Left ventricle myocardium inferior (tissue), 1 donor: ENCODE measurements at places on chromosomes 11 and 22. TPM values are rescaled to one million over a fixed set of nuclear protein-coding genes. Genes with fewer than 3 reads are reported as not detected.
A peak's percentile ranks its signal among the peaks of the same experiment; 100 is the strongest.

LMO1 gene
- total RNA-seq: 2.3 TPM

- peaks cover 98% of the 10 kb centered on the region for H3K36me3 ChIP-seq
- no peaks in the 10 kb centered on the region for H3K4me1 ChIP-seq
- no peak overlapping the region for H3K4me3 ChIP-seq
- no peak for DNase-seq
- H3K27me3 ChIP-seq: no peaks in the 10 kb centered on the region
These were observed 52.0 kb upstream of the CHRNA10 start for GRCh38 chr11:3723014-3723708.

OR8K3 gene
- not detected for total RNA-seq

- no peak for DNase-seq
- peak overlapping the region; percentile 59 for H3K27ac ChIP-seq
- H3K4me1 ChIP-seq: peaks cover 55% of the 10 kb centered on the region
- H3K27me3 ChIP-seq: no peaks in the 10 kb centered on the region
These were observed 29.8 kb downstream of the SREBF2 start for GRCh38 chr22:41862530-41863266.

DNA sequence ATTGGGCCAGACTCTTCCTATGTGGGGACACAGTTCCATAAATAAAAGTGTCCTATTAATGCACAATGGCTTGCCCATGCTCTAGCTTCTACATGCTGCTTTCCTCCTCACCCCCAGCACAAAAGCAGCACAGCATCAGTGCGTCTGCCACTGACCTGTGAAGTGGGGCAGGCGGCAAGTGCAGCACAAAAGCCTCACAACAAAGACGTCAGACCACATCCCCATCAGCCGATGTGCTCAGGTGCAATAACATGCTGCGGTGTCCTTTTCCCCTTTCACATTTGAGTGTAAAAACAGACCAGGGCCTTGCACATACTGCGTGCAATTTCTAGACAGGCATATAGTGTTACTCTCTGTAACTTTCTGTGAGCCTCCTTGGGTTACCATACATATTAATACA is 12.8 kb downstream of the DKK3 start:
- no peak overlapping the region for H3K27ac ChIP-seq
- H3K4me1 ChIP-seq: peaks cover 35% of the 10 kb centered on the region
- H3K4me3 ChIP-seq: no peak overlapping the region
- H3K36me3 ChIP-seq: peaks cover 52% of the 10 kb centered on the region
- no peaks in the 10 kb centered on the region for H3K27me3 ChIP-seq

TEX54 gene
- total RNA-seq: not detected

TMEM45B gene
- total RNA-seq: not detected

DNA sequence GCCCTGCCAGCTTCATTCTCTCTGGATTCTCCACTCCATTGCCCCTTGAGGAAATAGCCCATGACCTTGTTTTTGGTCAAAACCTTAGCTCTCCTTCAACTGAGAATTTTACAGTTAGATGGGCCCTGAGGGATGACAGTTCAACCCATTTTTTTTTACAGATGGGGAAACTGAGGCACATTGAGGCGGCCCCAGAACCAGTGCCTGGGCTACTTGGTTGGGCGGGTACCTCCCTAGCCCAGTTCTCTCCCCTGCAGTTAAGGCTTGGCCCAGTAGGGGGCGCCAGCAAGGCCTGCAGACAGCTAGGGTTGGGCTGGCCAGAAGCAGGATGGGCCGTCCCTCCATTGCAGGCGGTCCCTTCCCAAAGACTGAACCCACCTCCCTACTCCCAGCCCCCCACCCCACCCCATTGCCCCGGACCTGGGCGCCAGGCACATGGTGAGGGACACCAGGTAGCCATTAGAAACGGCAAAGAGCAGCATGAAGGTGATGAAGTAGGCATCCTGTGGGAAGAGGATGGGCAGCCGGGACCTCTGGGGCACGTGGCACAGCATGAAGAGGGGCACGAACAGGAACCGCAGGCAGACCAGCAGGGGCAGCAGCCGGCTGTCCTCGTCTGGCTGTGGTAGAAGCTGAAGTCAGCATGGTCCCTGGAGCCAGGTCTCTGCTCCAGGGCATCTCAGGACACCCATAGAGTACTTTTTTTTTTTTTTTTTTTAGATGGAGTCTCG is 7.6 kb downstream of the SLC29A2 start:
- H3K4me1 ChIP-seq: peaks cover 9% of the 10 kb centered on the region
- peaks cover 8% of the 10 kb centered on the region for H3K36me3 ChIP-seq

- no peaks in the 10 kb centered on the region for H3K4me1 ChIP-seq
- H3K27ac ChIP-seq: no peak overlapping the region
- H3K36me3 ChIP-seq: peaks cover 4% of the 10 kb centered on the region
- H3K27me3 ChIP-seq: no peaks in the 10 kb centered on the region
These were observed 96.1 kb downstream of the PRR5L start for GRCh38 chr11:36392196-36392595.

HTATIP2 gene
- 17.4 TPM for total RNA-seq

GRCh38 chr11:6196396-6196795 is 2.6 kb upstream of the OR52W1 start:
- H3K27me3 ChIP-seq: no peaks in the 10 kb centered on the region
- no peak overlapping the region for H3K4me3 ChIP-seq
- DNase-seq: no peak

TENM4 gene
- total RNA-seq: 0.63 TPM

DNA sequence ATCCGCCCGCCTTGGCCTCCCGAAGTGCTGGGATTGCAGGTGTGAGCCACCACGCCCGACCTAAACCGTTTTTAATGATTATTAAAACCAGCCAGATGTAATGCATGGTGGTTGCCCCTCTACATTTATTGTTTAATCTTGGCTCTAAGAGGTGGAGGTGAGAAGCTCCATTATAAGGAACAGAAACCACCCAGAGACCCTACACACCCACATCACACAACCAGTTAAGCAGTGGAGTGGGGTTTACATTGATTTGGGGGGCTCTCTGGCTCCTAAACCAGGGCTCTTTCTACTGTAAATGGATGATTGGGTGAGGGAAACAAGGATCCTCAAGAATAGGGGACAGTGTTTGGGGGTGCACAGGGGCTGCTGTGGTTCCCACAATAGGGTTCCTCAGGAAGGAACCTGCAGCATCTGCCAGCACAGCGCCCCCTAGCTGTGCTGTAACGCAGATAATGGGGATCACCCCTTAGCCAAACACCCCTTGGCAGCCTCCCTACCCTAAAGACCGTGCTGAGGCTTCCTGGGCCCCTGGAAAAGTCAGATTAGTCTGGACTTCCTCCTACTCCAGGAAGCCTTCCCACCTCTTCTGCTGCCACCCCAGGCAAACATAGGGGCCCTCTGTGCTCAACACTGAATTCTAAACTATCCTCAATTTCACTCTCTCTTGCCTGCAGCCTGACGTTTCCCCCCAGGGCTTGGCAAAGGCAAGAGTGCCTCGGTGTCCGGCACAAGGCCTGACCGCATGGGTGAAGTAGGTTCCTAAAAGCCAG is 2.4 kb downstream of the MPST start:
- no peaks in the 10 kb centered on the region for H3K27me3 ChIP-seq
- peak overlapping the region; percentile 59 for H3K27ac ChIP-seq
- no peak overlapping the region for H3K4me3 ChIP-seq
- peaks cover 94% of the 10 kb centered on the region for H3K4me1 ChIP-seq

GRCh38 chr11:9203691-9204311 is 61.3 kb downstream of the DENND5A start:
- no peak overlapping the region for H3K4me3 ChIP-seq
- H3K27ac ChIP-seq: peak overlapping the region; percentile 10
- DNase-seq: no peak

RASL10A gene
- total RNA-seq: 1.4 TPM

DNA sequence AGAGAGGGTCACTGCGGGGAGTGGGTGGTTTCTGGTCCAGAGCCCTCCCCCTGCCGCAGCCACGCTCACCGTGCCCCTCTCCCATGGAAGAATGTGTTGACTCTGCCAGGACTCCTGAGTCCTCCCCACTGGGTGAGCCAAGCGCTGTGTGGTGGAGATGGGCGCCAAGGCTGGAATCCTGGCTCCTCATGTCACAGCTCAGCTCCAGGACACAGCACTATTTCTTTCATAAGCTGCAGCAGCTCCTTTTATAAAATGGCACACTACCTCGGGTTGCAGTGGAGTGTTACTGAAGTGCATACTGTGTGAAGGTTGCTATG is 83.9 kb downstream of the FEZ1 start:
- peaks cover 20% of the 10 kb centered on the region for H3K4me1 ChIP-seq
- H3K36me3 ChIP-seq: no peaks in the 10 kb centered on the region
- H3K27ac ChIP-seq: no peak overlapping the region
- H3K4me3 ChIP-seq: no peak overlapping the region

DNA sequence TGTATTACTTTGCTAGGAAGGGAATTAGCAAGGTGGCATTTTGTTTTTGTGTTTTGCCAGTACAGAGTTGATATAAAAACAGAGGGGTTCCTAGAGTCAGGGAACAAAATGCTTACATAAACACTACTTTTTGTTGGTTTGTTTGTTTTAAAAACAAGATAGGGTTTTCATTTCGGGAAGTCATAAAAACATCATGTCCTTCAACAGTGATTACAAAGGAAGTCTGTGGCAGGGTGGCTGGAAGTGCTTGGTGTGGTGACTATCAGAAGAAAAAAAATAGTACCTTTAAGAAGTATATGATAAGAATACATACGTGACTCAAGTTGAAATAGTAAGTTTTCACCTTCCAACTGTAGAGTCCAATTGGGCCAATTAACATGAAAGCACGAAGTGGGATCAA is 1.2 kb upstream of the IL18 start:
- H3K27ac ChIP-seq: no peak overlapping the region
- no peaks in the 10 kb centered on the region for H3K4me1 ChIP-seq
- H3K36me3 ChIP-seq: no peaks in the 10 kb centered on the region
- H3K27me3 ChIP-seq: no peaks in the 10 kb centered on the region
- no peak overlapping the region for H3K4me3 ChIP-seq

GRCh38 chr22:50422961-50423815 is 51.6 kb downstream of the SBF1 start:
- DNase-seq: no peak
- no peak overlapping the region for H3K4me3 ChIP-seq
- no peak overlapping the region for H3K27ac ChIP-seq
- no peaks in the 10 kb centered on the region for H3K27me3 ChIP-seq
- peaks cover 99% of the 10 kb centered on the region for H3K36me3 ChIP-seq

DNA sequence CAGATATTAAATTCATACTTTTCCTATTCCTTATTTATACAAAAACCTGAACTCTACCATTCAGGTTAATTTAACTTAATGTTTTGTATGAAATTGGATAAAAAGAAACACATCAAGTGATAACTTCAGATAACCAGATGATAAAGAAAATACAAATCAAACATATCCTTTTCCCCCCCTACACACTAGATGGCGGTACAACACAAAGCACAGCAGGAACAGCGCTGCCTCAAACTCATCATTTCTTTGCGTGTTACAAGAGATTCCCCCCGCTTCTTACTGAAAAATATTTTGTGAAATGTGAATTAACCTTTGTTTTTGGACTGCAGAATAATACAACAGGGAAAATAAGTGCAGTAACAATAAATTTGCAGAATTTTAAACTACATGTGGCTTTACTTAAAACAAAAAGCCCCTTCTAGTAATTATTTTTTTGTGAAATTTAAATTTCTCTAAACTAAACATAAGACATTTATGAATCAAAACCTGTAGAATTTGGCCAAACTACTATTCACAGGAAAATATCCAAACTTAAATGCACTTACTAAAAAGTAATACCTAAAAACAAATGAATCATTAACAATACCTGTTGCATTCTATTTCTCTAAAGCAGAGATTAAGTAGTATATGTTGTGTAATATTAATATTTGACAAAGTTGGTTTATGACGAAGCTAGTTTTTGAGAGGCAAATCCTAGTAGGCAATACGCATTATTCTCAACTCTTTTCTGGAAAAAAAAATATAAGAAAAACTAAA is 74.4 kb downstream of the ARHGAP32 start:
- H3K36me3 ChIP-seq: no peaks in the 10 kb centered on the region
- H3K4me1 ChIP-seq: no peaks in the 10 kb centered on the region
- DNase-seq: no peak
- no peak overlapping the region for H3K27ac ChIP-seq
- no peak overlapping the region for H3K4me3 ChIP-seq

DNA sequence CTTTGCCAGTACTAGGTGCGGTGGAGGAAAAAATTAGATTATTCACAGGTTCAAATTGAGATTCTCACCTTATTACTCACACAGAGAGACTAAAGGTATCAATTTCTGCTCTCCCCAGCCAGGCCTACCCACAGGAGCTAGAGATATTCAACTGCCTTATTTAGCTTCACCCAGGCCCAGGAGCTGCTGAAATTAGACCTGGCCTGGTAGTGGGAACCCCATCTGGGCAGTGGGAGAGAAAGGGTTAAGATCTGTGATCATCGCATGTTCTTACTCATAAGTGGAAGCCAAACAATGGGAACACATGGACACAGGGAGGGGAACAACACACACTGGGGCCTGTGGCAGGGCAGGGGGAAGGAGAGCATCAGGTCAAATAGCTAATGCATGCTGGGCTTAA is 20.9 kb upstream of the MICAL2 start:
- H3K27me3 ChIP-seq: no peaks in the 10 kb centered on the region
- DNase-seq: no peak

- DNase-seq: no peak
- H3K36me3 ChIP-seq: no peaks in the 10 kb centered on the region
- H3K4me1 ChIP-seq: peaks cover 28% of the 10 kb centered on the region
- H3K4me3 ChIP-seq: no peak overlapping the region
These were observed 31.9 kb downstream of the RRAS2 start for GRCh38 chr11:14327116-14327515.

DNA sequence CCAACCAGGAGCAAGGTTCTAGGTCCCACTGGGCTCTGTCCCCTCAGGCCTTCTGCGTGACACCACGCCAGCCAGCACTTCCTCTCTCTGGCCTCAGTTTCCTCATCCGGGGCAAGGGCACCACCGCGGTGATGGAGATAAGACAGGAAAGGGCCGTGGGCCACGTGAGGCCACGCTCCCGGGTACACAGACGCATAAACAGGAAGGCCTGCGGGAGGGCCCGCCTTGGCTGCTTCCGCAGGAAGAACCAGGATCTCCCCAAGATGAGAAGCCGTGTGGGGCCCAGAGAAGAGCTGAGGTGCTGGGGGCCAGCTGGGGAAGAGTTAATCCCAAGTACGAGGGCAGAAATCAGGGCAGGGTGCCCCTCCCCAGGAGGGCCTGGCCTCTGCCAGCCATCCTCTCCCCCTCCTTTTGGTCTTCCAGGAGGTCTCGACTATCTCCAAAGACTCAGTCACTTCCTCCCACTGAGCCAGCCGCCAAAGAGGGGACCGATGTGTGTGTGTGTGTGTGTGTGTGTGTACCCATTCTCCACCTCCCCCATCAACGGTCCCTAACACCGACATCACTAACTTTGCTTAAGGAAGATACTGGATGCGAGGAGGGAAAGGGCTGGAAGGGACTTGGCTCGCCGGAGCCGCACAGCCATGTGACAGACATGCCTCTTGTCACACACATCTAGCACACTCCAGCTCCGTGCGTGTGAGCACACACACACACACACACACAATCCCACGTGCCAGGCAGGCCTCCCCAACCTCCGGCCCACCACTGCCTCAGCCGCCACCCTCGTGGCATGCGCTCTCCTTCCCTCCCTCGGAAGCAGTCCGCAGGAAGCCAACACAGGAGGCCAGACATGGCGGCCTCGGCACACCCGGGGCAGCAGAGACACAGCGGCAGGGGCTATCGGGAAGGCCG is 1.4 kb downstream of the MFNG start:
- H3K27me3 ChIP-seq: peaks cover 28% of the 10 kb centered on the region
- H3K36me3 ChIP-seq: no peaks in the 10 kb centered on the region
- H3K4me1 ChIP-seq: peaks cover 53% of the 10 kb centered on the region
- DNase-seq: peak; percentile 80

- no peaks in the 10 kb centered on the region for H3K27me3 ChIP-seq
- peak overlapping the region; percentile 73 for H3K27ac ChIP-seq
- peaks cover 90% of the 10 kb centered on the region for H3K4me1 ChIP-seq
- H3K4me3 ChIP-seq: no peak overlapping the region
- peak; percentile 48 for DNase-seq
These were observed 11.7 kb downstream of the CERK start for GRCh38 chr22:46726066-46726985.

GRCh38 chr11:57223601-57224000 is 13.4 kb downstream of the APLNR start:
- no peak overlapping the region for H3K27ac ChIP-seq
- H3K36me3 ChIP-seq: no peaks in the 10 kb centered on the region
- H3K4me3 ChIP-seq: no peak overlapping the region
